ENCODE measurements at places on chromosomes 1 and 21. TPM values are rescaled to one million over a fixed set of nuclear protein-coding genes. Genes with fewer than 3 reads are reported as not detected.

DNA sequence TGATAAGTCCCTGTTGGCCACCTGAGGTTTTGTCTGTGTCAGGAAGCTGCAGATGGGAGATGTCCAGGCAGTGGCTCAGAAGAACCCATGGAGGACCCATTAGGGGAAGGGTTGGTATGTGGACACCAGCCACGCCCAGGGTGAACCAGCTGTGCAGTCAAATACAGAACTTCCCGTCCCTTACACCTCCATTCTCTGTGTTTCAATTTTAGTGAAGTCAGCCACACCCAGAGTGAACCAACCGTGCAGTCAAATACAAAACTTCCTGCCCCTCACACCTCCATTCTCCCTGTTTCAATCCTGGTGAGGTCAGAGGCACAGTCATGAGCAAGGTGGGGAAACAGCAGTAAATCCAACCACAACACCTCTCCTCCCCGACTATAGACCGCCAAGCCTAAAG lies 27.4 kb downstream of the BACE2 start:
- H3K27ac ChIP-seq = no peak overlapping the region
- no peaks in the 10 kb centered on the region for H3K36me3 ChIP-seq
- H3K4me3 ChIP-seq = no peak overlapping the region
- H3K4me1 ChIP-seq = no peaks in the 10 kb centered on the region
- DNase-seq = no peak

Gene LORICRIN
- not detected for total RNA-seq

Gene KPNA6
- 35.5 TPM for total RNA-seq

Gene FAM20B
- 28.0 TPM for total RNA-seq

Gene RHOC
- total RNA-seq = 235 TPM

Measured in breast epithelium (tissue), 4 donors.